ENCODE measurements at places on chromosomes 2 and 18.

DNA sequence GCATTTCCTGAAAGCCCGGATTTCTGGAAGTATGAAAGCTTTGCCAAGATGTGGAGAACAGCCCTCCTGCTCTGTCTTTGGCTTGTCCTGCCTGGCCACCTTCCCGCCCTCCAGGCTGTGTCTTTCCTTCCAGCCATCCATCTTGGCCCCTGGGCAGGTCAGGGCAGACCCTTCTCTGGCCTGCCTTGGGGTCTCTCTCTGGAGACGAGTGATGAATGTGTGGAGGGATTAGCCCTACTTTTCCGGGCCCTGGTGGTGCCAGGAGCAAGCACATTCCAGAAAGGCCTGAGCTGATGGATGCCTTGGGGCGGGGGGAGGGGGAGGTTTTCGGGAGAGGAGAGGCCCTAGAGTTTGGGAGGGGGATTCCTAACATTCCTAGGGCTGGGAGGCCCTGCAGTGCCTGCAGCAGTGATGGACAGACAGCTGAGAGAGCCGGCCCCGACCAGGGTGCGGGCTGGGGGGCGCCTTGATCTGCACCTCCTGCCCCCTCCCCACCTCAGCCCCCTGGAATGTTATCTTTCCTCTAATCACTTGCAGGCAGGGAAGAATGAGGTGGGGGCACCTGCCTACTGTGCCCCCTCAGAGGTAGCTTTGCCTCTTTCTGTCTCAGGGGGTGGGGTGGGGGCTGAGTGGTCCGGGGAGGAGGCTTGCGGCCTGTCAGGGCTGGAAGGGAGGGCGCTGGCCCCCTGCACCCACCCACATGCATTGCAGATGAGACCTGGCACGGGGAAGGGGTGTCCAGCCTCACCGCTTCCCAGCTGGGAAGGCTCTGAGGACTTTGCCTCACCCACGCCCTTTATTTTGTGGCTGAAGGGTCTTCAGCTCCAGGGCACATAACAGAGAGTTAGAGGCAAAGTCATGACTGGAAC, 156.2 kb downstream of the DDX1 start:
- no peak for DNase-seq

GRCh38 chr18:10056506-10056905, 142.7 kb downstream of the VAPA start:
- no peak for DNase-seq

DNA sequence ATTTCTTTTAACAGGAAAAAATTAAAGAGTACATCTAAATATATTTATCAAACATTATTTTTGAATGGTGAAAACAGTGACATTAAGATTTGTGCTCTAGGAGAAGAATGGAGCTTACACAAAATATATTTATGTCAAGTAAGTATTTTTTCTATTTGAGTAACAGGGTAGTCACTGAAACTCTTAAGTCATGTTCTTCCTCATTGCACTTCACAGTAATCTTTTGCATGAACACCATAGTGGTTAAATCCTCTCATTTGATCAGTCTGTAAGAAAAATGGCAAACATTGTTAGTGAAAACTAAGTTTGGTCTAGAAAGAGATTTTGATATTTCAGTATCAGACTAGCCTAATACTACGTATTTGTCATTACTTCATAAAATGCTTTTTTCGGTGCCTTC, 8.1 kb downstream of the GMCL1 start:
- no peak for DNase-seq

- DNase-seq, result no peak
These were observed 173.4 kb downstream of the DIS3L2 start for GRCh38 chr2:232134939-232135338.

DNA sequence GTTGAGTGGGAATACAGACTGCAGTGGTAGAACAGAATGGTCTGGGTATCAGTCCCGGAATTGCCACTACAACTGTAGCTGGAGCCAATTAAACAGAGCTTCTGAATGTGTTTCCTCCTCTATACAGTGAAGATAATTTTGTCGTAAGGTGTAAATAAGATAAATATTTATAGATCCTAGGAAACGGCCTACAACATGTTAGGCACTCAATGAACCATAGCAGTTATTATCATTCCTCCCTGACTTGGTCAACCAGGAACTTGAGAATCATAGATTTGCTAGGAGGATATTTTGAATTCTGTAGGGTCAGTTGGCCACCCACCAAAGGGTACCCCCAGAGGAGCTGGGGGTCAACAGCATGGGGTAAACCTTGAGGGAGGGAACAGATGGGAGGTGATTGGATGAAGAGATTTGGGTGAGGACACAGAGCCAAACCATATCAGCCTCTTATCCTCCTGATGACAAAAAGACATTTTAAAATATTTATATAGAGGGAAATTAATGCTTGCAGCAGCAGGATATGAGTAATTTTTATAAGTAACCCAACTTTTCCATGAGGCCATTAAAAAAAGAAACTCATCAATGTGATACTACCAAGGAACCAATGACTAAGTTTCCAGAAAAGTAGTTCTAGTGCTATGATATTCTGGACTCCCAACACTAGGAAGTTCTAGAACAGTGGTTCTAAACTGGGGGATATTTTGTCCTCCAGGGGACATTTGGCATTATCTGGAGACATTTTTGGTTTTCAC, 4.0 kb downstream of the DHRS9 start:
- DNase-seq, result no peak

GRCh38 chr2:238841542-238842164, 6.2 kb upstream of the TWIST2 start:
- DNase-seq, result no peak

- DNase-seq, result no peak
These were observed 165.6 kb downstream of the KLHL29 start for GRCh38 chr2:23550553-23550952.

- DNase-seq, result no peak
These were observed 57.4 kb upstream of the ACKR3 start for GRCh38 chr2:236512267-236512666.

- no peak for DNase-seq
These were observed 6.7 kb upstream of the ONECUT2 start for GRCh38 chr18:57428221-57429150.

DNA sequence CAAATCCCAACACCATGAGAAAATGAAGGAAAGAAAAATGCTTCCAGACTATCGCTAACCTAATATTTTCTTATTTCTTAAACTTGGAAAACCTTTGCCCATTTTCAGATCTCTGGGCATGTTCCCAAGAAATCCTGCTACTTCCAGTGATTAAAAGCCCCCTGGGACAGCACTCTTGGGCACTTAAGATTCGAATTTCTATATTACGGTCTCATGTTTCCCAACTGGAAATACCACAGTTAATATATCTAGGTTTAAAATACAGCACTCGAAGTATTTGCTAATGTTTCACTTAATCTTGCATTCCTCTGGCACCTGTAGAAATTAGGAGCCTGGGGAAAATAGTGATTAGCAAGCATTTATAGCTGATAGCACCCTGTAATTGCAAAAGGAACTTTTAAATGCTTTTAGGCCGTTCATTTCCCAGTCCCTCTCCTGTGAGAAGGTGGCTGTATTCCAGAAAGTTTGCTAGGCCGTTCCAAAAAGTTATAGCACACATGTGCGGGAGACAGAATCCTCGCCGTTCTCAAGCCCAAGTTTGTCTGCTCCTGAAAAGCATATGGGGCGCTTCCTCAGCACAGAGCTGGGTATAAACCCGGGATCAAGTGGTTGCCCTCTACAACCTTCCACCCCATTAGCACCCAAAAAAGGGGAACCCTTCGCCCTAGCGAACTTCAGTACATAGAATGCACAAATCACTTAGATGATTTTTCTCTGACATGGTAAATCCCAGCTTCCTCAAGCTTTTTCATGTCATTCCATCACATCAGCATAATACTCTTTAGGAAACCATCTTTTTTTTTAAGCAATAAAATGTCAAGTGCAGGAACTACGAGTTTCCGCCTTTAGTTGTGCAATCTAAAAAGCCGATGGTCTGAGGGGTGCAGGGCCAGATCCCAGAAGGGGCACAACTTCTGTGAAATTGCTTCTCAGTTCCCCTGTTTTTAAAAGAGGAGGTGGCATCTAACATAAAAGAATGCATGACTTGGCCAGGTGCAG, 60.6 kb downstream of the DIPK1C start:
- DNase-seq, result no peak

- peak; percentile 10 for DNase-seq
These were observed 1030.1 kb upstream of the POU3F3 start for GRCh38 chr2:103823847-103824246.

GRCh38 chr2:229869226-229869625, 52.6 kb downstream of the TRIP12 start:
- DNase-seq, result no peak

DNA sequence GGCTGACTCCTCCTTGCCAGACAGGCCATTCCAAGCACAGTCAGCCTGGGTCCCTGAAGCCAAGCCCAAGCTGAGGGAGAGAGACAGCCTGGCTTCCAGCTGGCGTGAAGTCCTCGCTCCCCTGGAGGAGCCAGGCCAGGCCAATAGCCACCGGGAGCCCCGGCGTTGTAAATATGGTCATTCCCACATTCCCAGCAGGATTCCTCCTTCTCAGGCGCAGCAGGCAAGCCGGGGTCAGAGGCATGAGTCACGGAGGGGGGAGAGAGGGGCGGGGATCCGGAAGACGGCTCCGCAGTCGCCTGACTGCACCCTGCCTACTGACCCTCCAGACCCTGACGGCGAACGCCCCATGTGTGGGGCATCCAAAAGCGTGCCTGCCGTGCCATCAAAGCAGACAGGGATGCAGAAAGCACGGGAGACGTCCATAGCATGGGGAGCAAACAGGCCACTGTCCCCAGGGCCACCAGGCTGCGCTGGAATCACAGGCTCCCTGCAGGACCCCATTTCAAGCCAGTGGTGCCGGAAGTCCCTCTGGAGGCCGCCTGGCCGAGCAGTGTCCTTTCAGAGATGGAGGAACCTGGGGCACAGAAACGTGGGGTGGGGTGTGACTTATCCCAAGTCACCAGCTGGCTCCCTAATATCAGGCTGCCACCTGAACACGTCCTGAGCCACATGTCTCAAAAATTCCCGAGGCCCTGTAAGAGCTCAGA, 48.2 kb downstream of the TWIST2 start:
- DNase-seq, result no peak

- no peak for DNase-seq
These were observed 89.3 kb downstream of the EHBP1 start for GRCh38 chr2:62794791-62795190.

DNA sequence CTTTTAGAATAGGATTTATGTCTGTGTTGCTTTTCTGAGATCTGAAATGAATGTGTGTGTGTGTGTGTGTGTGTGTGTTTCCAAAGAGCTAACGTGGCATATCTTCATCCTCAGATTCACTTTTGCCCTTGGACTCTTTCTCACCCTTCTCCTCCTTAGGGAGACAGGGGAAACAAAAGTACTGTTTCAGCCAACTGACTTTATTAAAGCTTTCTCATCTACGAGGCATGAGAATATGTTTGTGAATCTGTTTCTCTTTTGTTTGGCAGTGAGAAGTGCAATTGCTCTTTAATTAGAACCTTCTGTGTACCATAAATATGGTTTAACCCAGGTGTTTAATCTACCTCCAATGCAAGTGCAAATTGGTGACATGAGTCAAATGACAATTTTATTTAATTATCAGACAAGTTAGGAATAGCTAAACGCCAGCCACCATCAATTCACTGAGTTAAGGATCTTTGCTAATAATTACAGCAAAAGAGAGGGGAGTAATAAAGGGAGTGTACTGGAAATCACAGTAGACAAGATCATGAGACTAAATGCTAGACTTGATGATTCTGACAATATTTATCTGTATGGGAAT, 186.4 kb upstream of the COL3A1 start:
- no peak for DNase-seq

DNA sequence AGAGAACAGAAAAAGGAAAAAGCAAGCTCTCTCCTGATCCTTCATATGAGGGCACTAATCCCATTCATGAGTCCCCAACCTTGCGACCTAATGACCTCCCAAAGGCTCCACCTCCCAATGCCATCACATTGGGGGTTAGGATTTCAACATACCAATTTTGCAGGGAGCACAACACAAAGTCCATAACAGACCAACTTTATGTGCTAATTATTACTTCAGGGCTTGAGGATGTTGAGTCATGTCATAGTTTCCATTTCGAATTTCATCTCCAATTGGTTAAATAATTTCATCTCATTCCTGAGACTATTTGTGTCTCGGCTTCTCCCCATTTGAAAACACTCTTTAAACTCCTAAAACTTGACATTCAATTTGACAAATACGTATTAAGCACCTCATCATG, 69.9 kb upstream of the KLF7 start:
- DNase-seq, result no peak

GRCh38 chr2:217314021-217314460, 454.2 kb upstream of the TNP1 start:
- DNase-seq, result no peak

DNA sequence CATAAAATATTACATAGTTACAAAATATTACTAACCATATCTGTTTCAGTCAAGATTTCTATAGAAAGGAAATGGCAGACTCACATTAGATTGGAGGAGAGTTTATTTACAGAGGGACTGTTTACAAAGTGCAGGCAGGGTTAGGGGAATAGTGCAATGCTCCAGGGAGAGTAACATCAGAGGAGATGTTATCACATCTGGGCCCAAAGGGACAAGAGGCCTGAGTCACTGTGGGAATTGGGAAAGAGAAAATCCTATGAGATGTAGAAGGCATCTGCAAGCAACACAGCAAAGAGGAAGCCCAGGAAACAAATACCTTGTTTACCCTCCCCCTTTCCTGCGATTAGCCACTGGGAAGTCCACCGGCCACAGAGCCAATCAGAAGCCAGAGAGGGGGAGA, 227.3 kb upstream of the TANK start:
- no peak for DNase-seq

DNA sequence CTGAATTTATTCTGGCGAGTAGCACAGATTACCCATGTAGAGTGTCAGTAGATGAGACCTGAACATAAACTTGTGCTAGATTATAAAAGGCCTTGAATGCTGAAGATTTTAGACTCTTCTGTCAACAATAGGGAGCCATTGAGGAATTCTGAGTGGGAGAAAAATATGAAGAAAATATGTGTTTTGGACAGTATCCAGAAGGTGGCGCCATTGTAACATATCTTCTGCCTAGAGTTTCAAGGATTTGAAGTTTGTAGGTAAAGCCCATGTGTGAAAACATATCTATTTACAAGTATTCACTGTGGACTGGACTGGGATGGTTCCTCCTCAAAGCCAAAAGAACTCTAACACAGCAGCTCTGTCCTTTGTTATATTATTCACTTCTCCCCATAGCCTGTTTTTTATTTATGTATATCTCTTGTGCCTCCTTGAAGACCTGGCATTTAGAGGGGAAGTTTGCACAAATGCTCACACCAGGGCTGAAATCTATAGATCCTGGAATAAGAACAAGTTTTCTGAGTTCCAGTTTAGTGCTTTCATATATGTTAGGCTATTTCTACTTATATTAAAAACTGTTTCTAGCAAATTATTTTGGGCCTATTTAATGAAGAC, 124.9 kb downstream of the RDH14 start:
- DNase-seq, result peak; percentile 22

GRCh38 chr2:75736276-75736675, 25.6 kb upstream of the GCFC2 start:
- no peak for DNase-seq

- DNase-seq, result no peak
These were observed 152.5 kb upstream of the POU3F3 start for GRCh38 chr2:104701411-104701911.

- DNase-seq, result no peak
These were observed 178.8 kb downstream of the TMEM163 start for GRCh38 chr2:134539981-134540380.

GRCh38 chr2:176004934-176005333, 2.9 kb upstream of the LNPK start:
- no peak for DNase-seq

All from NCI-H1048 (cell line).